AG09319 (cell line): ENCODE measurements at places on chromosomes 12 and 14.

- no peak for DNase-seq
Observed at GRCh38 chr14:37994846-37995372, 212.8 kb upstream of the SSTR1 start.

DNA sequence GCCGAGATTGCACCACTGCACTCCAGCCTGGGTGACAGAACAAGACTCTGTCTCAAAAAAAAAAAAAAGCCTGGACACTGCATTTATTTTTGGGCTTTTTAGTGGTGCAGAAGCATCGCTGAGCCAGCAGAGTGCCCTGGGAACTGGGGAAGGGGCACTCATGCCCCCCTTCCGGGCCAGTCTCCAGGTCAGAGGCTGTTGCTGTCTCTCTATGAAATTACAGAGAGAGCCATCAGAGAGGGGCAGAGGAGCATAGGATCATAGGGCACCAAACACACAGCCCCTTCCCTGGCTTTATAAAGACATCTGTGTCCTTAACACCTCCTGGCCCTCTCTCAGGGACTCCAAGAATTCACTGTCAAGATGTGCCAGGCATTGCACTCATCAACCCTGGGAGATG lies 195.8 kb downstream of the CALM1 start:
- DNase-seq: no peak

GRCh38 chr12:113221997-113222729 lies 899 bp downstream of the TPCN1 start:
- DNase-seq: no peak

GRCh38 chr14:26738571-26738970 lies 140.7 kb upstream of the NOVA1 start:
- DNase-seq: no peak

DNA sequence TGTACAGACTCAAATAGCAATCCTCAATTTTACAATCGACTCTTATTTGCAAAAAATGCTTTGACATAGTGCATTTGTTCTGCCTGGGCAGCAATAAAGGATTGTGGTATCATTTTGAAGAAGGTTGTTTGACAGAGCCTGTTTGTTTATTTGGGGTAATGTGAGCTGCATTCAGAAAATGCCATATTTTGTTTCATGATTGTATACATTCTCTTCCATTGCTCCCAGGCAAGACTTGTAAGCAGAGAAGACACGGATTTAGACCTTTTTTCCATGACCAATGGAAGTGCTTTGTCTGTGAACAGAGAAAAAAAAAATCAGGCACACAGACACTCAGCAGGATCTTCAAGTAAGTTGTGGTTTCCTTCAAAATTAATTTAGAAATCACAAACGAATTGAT lies 35.5 kb upstream of the ALX1 start:
- no peak for DNase-seq

GRCh38 chr14:88568196-88568595 lies 5.4 kb downstream of the ZC3H14 start:
- no peak for DNase-seq

DNA sequence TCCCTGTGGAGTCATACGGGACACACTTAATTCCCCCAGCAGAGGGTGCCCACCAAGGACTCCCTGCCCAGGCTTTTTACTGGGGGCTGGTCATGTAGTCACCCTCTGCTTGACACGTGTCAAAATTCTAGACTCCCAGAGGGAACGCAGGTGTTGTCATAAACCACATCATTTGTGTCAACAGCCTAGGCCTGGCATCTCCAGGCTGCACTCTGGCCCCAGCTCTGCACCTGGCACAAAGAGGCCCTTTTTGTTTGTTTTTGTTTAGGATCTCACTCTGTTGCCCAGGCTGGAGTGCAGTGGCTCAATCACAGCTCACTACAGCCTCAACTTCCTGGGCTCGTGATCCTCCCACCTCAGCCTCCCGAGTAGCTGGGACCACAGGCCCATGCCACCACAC lies 21.1 kb downstream of the BRI3BP start:
- no peak for DNase-seq

DNA sequence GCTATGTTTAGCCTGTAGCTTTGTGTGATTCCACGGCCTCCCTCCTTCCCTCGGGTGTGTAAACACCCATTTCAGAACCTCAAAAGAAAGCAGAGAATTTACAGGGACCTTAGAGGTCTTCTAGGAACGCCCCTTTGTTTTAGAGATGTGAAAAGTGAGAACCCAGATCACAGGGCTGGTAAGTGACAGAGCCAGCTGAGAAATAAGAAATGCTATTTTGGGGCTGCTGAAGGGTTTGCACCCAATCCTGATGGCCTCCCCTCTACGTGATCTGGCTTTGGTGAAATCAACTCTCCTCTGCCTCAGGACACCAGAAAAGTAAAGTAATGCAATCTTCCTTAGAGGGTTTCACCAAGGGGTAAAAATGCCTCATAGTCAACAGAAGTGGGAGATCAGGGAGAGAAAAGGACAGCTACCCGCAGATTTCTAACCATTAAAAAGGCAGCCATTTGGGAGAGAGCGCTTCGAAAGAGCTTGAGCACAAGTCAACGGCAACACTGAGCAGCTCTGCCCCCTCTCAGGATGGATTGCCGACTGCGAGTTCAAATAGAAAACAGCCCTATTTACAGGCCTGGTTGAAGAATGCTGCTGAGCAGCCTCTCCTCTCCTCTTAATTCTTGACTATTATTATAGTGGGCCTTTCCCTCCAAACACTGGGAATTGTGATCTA lies 78.5 kb upstream of the RASSF3 start:
- DNase-seq: no peak

DNA sequence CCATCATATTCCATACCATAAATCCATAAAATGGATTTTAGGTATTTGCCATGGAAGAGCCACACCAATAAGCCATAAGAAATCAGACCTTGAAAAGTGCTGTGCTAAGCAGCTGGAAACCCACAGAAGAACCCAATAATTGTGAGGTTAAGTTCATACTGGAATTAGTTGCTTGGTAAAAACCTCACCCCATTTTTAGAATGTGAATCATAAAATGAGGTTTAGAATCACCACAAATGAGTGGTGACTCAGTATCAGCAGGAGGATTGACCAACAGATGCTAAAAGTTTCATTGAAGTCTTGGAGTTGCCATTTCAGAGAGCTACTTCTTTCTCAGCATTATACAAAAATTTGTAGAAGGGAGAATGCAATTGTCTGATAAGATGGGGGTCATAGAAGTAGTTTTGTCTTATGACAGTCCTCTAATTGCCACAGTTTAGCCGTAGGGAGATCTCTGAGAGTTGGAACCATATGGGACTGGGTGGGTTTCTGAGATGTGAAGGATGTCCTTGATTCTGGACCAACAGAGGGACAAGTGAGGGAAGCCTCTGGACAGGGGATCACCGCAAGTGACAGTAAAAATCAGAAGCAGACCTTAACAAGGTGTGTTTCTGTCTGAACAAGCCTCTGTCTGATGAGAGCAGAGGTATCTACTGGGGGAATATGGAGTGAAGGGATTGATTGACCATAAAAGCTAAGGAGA lies 1.4 kb upstream of the STON2 start:
- DNase-seq: peak; percentile 88

DNA sequence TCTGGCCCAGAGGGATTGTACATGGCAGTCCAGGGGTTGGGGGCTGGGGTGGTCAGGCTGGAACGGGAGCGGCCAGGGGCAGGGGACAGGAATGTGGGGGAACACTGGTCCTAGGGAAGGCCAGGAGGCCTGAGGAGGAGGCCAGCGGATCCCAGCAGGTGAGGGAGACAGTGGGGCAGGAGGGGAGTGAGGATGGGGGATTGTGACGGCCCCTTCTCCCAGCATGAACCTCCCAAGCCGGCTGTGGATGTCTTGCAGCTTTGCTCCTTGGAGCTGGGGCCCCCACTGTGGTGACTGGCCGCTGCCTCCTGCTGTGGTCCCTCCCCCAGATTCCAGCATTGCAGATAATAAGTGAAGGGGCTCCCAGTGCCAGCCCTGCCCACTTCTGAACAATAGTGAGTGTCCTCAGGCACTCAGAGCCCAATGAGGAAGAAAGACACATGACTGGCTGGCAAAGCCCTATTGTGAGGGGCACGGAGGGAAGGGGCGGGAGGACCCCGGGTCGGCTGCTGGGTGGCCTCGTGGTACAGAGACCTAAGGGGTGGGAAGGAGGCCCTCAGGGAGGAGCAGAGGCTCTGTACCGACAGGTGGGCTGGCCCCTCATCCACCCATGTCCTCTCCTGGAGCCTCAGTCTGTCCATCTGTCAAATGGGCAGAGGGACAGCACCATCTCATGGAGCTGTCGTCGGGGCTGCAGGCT lies 215.0 kb downstream of the KIF26A start:
- DNase-seq: no peak

DNA sequence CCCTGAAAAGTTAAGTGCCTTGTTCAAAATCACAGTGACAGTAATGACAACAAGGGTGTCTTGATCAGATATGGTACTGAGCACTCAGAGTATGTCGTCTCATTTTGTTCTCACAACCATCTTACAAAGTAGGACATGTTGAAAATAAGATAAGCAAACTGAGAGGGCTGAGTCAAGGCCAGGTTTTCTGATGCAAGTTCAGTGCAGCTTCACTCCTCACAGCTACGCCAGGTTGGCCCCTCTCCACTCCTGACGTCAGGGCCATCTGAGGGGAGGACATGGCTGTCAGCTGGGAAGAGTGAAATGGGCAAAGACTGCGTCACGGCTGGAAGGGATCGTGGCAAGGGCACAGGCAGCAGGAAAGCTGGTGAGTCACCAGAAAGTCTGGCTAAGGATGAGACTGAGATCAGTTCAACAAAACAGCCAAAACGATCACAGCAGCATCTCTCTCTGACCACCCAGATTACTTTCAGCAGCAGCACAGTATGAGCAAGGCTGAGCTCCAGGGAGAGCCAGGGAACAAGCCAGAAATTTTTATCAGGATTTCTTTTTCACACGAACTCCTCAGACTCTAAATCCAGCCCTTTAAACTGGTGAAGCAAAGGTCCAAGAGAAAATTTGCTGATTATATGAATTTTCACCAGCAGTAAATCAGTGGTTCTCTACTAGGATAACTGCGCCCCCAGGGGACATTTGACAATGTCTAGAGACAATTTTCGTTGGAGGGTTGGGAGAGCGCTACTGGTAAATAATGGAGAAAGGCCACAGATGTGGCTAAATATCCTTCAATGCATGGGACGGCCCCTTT lies 297.9 kb upstream of the AMIGO2 start:
- peak; percentile 98 for DNase-seq

DNA sequence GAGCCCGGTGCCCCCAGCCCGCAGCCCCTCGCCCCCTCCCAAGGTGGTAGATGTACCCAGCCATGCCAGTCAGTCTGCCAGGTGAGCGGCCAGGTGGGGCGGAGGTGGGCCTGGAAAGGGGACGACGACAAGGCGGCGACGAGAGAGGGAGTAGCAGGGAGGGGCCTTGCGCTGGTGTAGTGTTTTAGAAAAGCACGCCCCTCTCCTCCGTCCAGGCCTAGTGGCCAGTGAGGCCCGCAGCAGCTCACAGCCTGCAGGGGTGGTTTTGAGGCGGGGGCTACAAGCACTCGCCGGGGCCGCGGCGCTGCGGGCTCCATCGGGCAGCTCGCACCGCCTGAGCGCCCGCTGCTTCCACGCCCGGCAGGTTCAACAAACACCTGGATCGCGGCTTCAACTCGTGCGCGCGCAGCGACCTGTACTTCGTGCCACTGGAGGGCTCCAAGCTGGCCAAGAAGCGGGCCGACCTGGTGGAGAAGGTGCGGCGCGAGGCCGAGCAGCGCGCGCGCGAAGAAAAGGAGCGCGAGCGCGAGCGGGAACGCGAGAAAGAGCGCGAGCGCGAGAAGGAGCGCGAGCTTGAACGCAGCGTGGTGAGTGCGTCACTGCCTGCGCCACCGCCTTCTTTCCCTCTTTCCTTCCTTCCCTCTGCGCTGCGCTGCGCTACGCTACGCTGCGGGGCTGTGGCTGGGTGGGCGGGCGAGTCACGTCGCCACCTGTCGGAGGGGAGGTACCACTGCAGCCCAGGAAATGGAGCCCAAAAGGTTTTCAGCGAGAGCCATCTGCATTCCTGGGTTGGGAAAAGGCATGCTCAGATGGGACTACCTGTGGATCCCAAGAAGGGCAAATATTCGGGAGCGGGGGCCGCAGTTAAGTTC lies 5.9 kb upstream of the RNU7-1 start:
- peak; percentile 73 for DNase-seq

DNA sequence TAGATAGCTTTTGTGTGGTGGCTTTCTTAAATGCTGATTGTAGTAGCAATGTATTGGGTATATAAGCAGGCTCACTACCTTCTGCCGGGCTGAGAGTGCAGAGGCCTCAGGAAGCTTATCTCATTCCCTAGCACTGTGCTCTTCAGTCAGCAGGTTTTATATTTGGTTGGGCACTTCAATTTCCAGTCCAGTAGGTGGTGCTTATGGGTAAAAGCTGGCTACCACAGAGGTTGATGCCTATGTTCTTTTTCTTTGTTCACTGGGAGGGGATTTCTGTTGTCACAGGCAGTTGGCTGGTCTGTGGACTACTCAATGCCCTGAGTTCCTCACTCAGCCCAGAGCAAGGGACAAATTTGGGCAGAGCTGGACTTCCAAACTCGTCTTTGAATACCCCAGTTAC lies 43.0 kb upstream of the GLIPR1 start:
- no peak for DNase-seq

DNA sequence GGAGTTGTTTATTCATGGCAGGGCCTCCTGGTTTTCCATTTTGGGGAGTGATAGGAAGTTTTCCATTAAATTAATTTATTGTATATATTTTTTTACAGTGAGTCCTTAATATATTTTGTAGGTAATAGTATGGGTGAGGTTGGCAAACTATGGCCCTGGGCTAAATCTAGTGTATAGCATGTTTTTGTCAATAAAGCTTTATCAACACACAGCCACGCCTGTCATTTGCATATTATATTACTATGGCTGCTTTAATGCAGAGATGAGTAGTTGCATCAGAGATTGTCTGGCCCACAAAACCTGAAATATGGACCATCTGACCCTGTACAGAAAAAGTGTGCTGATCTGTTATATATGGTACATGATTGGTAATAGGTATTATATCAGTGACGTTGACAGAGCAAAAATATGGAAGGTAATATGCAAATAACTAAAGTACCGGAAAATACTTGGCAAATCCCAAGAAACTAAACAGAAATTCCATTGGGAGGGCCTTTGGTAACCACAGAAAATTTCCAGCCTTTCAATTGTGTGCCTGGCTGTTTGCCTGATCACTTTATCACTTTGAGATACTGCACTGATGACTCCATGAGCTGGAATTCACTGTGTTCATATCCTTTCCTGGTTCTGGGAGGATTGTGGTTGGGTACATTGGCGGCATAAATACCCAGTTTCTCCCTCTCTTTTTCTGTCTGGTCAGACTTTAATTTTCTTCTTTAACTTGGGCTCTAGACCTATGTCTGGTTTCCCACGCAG lies 61.7 kb upstream of the RFLNA start:
- DNase-seq: no peak

GRCh38 chr12:53756300-53757100 lies 4.7 kb upstream of the CISTR start:
- DNase-seq: no peak

DNA sequence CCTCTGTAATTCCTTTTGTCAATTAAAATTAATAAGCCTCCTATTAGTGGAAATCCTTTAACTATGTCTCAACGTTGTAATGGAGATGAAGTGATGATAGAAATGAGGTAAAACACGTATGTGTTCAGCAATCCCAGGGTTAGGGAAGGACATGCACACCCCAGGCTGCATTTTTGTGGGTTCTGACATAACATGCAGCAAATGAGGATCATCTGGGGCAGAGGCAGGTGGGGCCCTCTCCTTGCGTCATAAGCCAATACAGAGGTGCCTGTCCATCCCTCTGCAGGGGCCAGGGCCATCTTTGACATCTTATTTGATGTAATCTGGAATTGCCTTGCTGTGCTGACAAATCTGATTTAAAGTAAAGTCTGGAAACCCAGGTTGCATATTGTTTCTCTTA lies 73.2 kb downstream of the MYRFL start:
- no peak for DNase-seq
